Inflammatory macrophage treated with lipopolysaccharide for 1 hour (primary cell): ENCODE measurements at places on chromosomes 2 and 18.

- peak; percentile 21 for DNase-seq
Observed at GRCh38 chr2:70356941-70357683, 55.2 kb upstream of the FAM136A start.

- DNase-seq, result peak; percentile 78
Observed at GRCh38 chr18:11857177-11857887, 6.1 kb downstream of the CHMP1B start.

- DNase-seq, result no peak
Observed at GRCh38 chr2:44112096-44112495, 56.6 kb upstream of the PPM1B start.

GRCh38 chr2:201996679-201997314 lies 36.9 kb upstream of the FZD7 start:
- DNase-seq, result no peak

GRCh38 chr2:153373510-153374279 lies 104.9 kb downstream of the RPRM start:
- DNase-seq, result no peak

DNA sequence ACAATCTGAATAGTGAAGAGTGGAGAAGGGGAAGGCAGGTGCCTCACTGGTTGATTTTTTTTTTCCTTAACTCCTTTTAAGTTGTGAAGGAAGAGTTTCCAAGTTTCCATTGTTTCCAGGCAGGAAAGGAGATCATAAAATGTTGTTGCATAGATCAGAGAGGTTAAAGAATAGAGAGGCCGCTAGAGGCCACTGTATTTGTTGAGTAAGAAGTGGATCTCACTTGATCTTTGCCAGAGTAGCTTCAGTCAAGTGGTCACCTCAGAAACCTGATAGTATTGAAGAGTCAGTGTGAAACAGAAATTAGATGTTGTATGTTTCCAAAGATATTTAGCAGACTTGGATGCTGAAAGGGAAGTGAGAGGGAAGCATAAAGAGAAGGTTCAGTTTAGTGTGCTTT lies 17.6 kb downstream of the CTNNA2 start:
- no peak for DNase-seq

DNA sequence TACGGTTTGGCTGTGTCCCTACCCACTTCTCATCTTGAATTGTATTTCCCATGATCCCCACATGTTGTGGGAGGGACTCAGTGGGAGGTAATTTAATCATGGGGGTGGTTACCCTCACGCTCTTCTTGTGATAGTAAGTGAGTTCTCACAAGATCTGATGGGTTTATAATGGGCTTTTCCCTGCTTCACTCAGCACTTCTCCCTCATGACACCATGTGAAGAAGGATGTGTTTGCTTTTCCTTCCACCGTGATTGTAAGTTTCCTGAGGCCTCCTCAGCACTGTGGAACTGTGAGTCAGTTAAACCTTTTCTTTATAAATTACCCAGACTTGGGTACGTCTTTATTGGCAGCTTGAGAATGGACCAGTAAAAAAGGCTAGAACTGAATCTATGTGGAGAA lies 750.0 kb upstream of the ID2 start:
- DNase-seq, result peak; percentile 4

DNA sequence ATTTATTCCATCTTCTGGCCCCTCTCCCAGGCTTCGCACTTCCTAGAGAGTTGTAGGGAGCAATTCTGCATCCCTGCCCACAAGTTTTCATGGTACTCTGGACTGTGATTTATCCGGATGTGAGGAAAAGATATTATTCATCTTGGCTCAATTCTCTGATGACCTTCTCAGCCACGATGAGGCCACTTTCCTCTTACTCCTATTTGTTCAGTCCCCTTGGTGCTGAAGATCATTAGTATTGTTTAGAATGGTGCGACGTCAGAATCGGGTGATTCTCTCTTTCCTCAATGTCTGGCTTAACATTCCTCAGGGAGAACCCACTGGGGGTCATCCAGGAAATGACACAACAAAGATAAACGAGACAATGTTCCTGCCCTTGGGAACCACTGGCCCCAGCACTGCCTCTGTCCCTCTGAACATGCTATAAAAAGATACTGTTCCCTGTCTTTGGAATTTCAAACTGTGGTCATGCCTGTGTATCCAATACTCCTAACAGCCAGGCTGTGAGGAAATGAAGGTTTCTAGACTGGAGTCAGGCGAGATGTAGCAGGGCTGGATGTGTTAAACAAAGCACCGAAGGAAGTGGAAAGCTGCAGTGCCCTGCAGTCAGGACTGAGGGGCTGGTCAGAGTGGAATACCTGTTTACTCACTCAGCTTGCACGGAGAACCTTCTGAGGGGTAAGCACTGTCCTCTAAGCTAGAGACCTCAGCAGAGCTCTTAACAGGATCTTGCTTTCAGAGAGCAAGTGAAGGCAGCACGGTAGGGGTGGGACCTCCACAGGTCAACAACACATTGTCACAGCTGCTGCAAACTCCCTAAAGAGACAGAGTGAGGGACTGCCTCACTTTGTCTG lies 12.9 kb upstream of the GLI2 start:
- no peak for DNase-seq

GRCh38 chr2:124272261-124272841 lies 247.3 kb downstream of the CNTNAP5 start:
- no peak for DNase-seq

DNA sequence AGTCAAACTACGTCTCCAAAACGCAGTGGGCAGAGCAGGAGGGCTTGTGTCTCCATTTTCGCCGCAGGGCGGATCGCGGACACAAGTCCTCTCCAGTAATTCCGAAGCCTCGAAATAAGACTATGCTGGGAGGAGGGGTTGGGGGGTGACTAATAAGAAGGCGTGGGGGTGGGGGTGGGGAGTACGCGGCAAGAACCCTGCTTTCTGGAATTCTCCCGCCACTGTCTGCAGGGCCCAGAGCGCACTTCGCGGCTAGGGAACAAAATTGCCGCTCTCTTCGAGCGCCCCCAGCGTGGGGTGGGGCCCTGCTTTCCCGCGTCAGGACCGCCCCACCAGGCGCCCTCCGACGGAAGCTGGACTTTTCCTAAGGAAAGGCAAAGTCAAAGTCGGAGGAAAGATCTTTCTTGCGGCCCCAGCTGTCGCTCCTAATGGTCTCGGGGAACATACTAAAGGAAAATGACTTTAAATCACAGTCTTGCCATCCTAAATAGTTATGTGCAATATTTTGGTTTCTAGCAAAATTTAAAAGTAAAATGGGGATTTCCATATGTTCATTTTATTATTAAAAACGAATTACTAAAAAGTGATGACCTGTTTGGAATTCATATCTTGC lies 11.9 kb downstream of the NR4A2 start:
- no peak for DNase-seq

DNA sequence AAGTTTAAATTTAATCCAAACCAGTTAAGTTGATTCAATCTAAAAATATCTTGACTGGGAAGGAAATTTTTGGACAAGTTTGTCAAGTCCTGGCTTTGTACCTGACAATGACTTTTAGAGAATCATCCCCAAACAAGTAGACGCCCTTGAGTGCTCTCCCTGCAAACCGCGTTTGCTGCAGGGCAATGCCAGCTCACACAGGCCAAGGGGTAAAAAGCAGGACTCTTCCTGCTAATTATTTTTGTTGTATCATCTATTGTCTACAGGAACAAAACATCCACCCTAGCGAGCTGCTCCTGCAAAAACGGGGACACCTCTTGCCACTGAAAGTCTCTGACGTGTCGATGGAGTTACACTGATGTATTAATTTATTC lies 10.9 kb downstream of the ID2 start:
- no peak for DNase-seq

DNA sequence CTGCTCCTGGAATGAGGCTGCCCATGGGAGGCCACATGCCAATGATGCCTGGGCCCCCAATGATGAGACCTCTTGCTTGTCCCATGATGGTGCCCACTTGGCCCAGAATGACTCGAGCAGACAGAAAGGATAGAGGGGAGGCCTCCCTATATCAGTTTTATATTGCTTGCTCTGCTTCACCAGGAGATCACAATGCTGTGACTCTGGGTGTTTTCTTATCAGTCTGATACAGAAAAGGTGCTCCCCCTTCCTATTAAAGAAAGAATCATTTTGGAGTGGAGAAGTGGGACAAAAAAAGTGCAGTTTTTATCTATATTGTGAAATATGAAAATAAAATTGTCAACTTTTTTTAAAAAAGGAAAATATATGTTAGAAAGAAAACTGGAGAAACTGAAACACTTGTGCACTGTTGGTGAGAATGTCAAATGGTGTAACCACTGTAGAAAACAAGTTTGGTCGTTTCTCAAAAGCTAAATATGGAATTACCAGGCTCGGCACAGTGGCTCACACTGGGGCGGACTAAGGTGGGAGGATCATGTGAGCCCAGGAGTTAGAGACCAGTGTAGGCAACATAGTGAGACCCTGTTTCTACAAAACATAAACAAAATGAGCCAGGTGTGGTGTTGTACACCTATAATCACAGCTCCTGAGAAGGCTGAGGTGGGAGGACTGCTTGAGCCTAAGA lies 21.8 kb downstream of the LPIN2 start:
- DNase-seq, result no peak

- DNase-seq, result no peak
Observed at GRCh38 chr2:119746836-119747686, 12.7 kb upstream of the PTPN4 start.

DNA sequence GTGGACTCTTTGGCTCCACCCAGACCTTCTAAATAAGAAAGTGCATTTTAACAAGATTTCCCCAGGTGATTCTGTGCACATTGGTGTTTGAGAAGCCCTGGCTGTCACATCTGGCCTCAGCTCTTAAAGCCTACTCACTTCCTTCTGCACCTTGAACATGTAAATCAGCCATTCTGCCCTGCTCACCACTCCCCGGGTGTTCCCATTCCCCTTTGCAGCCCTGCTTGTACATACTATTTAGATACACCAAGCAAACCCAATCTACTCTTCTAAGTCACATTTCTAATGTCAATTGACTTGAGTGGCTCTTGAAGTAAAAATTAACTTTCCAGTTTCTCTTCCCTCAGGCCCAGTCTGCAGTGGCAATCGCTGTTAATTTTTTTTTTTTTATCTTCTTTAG lies 13.1 kb upstream of the SCN1A start:
- DNase-seq, result no peak
